ENCODE measurements at places on chromosomes 7 and 10. TPM values are rescaled to one million over a fixed set of nuclear protein-coding genes. Genes with fewer than 3 reads are reported as not detected.
A peak's percentile ranks its signal among the peaks of the same experiment; 100 is the strongest.

Gene TNS3
- polyA plus RNA-seq: 87.4 TPM

Gene CYP3A4
- polyA plus RNA-seq: 0.42 TPM

Gene PLAU
- 16.1 TPM for polyA plus RNA-seq

Gene KIN
- 24.7 TPM for polyA plus RNA-seq

Gene PRLHR
- not detected for polyA plus RNA-seq

Gene SOSTDC1
- 47.8 TPM for polyA plus RNA-seq

DNA sequence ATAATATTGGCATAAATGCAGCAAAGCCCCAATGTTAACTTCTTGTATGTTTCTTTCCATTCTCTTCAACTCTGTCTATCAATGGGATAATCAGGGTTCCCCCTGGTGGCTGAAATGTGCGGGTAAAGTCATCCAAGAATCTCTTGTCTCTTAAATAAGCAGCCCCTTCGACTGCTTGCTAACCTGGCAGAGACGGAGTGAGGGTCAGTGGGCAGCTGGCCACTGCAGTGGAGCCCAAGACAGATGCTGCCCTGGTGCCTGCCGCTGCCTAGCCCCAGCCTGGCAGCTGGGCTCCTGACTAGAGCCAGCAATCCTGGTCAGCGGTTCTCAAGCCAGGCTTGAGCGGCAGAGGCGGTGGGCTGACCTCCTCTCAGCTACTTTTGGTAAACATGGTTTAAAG is 248.9 kb downstream of the COBL start:
- DNase-seq: peak; percentile 65

- DNase-seq: no peak
Measured at GRCh38 chr7:12633582-12633981, 53.9 kb upstream of the ARL4A start.

- peak; percentile 27 for DNase-seq
Measured at GRCh38 chr10:21529032-21529910, 3.8 kb upstream of the SKIDA1 start.

- DNase-seq: no peak
Measured at GRCh38 chr10:11344550-11344949, 266.9 kb downstream of the USP6NL start.

DNA sequence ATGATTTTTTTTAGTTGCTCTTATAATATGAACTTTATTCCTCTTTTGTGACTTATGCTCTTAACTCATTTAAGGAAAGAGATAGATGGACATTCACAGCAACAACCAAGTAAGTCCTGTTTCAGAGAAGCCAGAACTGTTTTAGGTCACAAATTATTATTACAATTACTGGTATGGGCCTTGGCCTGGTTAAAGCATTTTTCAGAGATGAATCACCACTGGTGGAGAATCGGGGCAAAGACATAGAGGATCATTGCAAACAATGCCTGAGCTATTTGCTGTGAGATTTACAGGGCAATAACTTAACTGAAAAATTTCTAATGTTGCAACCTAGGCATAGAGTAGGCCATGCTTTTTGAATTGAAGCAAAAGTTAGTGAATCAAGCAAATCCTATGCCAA is 138.0 kb upstream of the YAE1 start:
- DNase-seq: no peak

- no peak for DNase-seq
Measured at GRCh38 chr10:103044942-103045489, 126.9 kb downstream of the CNNM2 start.
